ENCODE measurements at places on chromosomes 11 and 22. TPM values are rescaled to one million over a fixed set of nuclear protein-coding genes. Genes with fewer than 3 reads are reported as not detected.

DNA sequence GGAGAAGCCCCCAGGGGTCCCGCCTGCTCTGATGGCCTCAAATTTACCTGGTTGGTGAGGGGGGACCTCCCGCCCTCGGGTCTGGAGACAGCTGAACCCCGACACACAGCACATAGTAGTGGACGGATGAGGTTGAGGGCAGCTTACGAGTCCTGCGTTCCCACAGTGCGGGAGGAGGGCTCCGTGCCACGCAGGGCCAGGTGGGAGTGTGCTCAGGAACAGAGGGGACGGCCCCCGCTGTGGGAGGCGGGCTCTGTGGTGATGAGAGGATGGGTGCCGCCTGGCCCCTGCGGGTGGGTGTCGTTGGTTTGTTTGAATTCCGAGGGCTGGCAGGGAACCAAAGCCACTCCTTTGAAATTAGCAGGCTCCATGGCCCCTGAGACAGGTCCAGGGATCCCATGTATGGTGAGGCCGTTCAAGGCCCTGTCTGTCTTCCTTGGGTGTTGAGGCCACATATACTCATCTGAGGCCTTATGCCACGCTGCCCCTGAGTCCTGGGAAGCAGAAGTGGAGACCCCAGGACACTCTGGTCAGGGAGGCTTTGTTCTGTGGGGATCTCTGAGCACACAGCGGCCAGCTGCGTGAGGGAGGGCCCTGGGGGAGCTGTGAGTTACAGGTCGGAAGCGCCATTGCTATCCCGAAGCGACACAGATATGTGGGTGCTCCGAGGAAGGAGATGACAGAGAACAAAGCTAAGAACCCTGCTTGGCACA lies 21.9 kb downstream of the NADSYN1 start:
- DNase-seq = no peak

DNA sequence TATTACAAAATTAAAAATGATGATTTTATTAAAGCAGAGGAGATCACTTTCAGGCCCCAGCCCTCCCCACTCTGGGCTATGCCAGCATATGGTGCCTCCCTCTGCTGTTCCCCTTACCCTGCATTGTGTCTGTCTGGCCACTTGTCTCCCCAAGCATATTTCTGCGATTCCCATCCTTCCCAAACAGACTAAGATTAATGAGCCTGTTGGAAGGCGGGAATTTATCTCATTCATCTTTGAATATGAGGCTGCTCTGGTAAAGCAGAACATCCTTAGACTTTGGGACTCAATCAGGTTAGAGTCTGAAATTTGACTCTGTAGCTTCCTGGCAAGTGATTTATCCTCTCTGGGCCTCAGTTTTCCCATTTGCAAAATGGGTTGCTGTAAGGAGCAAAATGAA lies 25.7 kb downstream of the AMPD3 start:
- no peak for DNase-seq

GRCh38 chr22:20957102-20957682 lies 9.9 kb upstream of the AIFM3 start:
- DNase-seq = no peak

- no peak for DNase-seq
Measured at GRCh38 chr11:3345736-3346135, 33.2 kb downstream of the ZNF195 start.

GRCh38 chr22:38819387-38819940 lies 24.4 kb downstream of the NPTXR start:
- DNase-seq = no peak

DNA sequence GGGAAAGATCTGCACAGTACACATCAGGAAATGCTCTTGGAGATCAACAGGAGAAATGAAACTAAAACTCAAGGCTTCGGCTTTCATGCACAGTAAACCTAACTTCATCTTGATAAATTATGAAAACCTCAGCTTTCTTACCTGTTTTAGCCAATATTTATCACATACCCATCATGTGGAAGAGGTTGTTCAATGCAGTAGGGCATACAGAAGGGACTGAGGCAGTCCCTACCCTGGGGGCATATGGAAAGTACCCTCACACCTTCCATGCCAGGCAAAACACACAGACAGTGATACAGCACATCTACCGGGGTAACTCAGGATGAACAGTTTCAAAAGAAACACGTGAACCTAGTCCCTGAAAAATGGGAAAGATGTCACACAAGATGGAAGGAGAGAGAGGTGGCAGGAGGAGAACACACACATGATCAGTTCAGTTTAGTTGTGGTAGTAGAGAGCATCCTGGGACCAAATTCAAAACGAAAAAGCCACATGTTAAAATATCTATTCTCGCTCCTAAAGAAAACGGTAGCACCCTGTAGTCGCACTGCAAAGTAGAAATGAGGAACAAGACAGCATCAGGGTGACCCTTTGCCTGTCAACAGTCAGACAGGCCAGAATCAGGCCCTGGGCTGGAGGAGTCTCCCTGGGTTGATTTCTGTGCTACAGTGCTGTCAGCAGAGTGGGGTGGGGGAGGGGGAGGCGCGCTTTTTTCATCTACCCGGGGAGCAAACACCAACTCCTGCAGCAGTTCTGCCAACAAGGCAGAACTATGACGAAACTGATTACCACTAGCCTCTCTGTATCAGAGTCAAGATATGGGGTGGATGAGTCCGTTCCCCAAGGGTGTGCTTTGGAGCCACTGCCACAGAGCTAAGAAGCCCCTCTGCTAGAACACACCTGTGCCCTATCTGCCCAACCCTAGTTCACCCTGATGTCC lies 1.3 kb downstream of the HIRA start:
- peak; percentile 46 for DNase-seq

DNA sequence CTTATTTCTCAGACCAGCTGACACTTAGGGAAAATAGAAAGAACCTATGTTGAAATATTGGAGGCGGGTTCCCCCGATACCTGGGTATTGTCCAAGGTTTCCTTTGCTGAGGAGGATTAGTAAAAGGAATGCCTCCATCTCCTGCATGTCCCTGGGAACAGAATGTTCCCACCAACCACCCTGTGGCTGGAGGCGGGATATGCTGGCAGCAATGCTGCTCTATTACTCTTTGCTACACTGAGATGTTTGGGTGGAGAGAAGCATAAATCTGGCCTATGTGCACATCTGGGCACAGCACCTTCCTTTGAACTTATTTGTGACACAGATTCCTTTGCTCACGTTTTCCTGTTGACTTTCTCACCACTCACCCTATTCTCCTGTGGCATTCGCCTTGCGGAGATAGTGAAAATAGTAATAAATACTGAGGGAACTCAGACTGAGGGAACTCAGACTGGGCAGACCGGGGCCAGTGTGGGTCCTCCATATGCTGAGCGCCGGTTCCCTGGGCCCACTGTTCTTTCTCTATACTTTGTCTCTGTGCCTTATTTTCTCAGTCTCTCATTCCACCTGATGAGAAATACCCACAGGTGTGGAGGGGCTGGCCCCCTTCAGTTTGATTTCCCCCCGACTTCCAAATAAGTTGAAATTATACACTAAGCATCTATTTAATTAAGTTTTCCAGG lies 32.1 kb downstream of the IGLL1 start:
- DNase-seq = peak; percentile 10

DNA sequence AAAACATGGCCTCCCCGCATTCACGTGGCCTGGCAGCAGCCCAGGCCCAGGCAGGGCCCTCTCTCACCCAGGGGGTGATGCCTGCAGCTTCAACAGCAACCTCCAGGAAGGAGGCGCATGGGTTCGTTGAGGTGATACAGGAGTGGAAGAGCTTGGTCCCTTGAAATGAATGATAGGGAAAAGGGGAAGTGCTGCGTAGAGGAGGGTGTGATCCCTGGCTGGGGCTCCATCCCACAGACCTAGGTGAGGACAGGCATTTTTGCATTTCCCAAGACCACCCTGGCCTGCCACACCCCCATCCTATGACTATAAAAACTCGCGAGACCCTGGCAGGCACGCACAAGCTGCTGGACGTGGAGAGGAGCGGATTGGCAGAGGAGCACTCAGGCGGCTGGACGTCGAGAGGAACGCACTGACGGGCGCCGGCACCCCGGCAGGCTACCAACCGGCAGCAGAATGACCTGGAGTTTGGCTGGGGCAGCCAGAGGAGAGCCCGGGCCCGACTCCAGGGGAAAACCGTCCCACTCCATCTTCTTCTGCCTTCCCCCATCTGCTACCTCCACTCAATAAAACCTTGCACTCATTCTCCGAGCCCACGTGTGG lies 32.6 kb downstream of the RTN4R start:
- no peak for DNase-seq

DNA sequence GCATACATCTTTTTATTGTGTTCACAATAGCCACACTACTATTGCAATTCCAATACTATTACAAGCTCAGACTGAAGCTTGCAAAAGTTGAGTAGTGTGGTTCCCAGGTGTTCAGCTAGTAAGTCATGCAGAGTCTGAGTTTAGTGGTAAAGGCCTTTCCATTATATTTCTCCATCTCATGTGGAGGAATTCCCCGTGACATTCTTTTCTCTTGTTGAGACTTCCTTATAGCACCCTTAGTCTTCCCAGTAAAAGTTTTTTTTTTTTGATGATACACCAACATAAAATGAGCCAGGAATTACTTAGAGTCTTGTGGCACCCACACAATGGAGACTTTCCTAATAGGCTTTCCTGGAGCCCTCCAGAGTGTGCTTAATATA lies 110.8 kb downstream of the UVRAG start:
- peak; percentile 82 for DNase-seq

- peak; percentile 90 for DNase-seq
Measured at GRCh38 chr11:41053894-41054293, 405.6 kb downstream of the LRRC4C start.

DNA sequence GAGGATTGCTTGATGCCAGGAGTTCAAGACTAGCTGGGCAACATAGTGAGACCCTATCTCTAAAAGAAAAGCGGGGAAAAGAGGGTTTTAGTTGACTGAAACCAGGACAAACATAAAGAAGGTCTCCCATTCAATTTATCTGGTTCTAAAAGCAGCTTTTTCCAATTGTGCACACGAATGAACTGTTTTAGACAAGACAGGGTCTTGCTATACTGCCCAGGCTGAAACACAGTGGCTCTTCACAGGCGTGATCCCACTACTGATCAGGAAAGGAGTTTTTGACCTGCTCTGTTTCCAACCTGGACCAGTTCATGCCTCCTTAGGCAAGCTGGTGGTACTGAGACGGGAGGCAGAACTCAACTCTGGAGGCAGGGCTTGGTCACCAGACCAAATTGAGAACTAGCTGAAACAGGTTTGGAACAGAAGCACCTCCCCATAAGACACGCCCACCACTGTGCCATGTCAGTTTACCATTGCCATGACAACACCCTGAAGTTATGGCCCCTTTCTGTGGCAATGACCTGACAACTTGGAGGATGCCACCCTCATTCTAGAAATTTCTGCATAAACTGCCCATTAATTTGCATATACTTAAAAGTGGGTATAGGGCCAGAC lies 2.8 kb upstream of the NUCB2 start:
- DNase-seq = no peak

GRCh38 chr11:130476922-130477491 lies 28.6 kb downstream of the ADAMTS15 start:
- DNase-seq = no peak

DNA sequence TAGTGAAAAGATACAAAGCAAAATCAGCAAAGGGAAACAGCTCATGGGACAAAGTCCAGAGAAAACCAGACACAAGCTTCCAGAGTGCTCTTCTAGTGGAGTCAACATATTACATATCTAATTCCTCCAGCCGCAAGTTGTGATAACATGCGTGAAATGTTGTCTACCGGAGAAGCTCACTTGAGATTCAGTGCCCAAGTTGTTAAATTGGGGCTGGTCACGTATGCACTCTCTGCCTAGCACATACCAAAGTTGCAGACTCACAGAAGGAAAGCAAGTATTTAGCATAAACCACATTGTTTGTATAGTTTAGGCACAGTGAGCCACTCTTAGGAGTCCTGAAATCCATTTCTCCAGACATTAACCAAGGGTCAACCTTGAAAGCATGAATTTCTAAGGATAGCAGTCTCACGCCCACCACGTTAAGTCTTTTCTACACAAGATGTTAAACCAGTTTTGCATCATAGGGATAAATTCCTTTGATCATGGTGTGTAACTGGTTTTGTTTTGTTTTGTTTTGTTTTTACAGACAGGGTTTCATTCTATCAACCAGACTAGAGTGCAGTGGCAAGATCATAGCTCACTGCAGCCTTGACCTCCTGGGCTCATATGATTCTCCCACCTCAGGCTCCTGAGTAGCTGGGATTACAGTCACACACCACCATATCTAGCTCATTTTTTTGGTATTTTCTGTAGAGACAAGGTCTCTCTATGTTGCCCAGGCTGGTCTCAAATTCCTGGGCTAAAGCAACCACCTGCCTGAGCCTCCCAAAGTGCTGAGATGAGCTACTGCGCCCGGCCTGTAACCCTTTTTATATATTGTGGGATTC lies 39.5 kb upstream of the EP300 start:
- peak; percentile 44 for DNase-seq

Gene GGTLC3
- total RNA-seq = not detected

Gene IFITM2
- 29.1 TPM for total RNA-seq

Data from mammary epithelial cell (primary cell).